ENCODE measurements at places on chromosomes 16 and 17.

- no peaks in the 10 kb centered on the region for H3K27me3 ChIP-seq
- no peak overlapping the region for H3K27ac ChIP-seq
- peaks cover 6% of the 10 kb centered on the region for H3K36me3 ChIP-seq
- DNase-seq, result peak; percentile 35
- H3K4me3 ChIP-seq, result no peak overlapping the region
These were observed 1.9 kb upstream of the DNASE1 start for GRCh38 chr16:3652373-3653195.

GRCh38 chr17:55124730-55125360 is 139.9 kb upstream of the HLF start:
- H3K27me3 ChIP-seq, result no peaks in the 10 kb centered on the region
- no peak overlapping the region for H3K4me3 ChIP-seq
- H3K36me3 ChIP-seq, result no peaks in the 10 kb centered on the region

- DNase-seq, result no peak
- peak overlapping the region; percentile 69 for H3K27ac ChIP-seq
- no peaks in the 10 kb centered on the region for H3K4me1 ChIP-seq
- H3K4me3 ChIP-seq, result no peak overlapping the region
- no peaks in the 10 kb centered on the region for H3K36me3 ChIP-seq
- H3K27me3 ChIP-seq, result no peaks in the 10 kb centered on the region
These were observed 35.2 kb downstream of the ZNF750 start for GRCh38 chr17:82804442-82805191.

DNA sequence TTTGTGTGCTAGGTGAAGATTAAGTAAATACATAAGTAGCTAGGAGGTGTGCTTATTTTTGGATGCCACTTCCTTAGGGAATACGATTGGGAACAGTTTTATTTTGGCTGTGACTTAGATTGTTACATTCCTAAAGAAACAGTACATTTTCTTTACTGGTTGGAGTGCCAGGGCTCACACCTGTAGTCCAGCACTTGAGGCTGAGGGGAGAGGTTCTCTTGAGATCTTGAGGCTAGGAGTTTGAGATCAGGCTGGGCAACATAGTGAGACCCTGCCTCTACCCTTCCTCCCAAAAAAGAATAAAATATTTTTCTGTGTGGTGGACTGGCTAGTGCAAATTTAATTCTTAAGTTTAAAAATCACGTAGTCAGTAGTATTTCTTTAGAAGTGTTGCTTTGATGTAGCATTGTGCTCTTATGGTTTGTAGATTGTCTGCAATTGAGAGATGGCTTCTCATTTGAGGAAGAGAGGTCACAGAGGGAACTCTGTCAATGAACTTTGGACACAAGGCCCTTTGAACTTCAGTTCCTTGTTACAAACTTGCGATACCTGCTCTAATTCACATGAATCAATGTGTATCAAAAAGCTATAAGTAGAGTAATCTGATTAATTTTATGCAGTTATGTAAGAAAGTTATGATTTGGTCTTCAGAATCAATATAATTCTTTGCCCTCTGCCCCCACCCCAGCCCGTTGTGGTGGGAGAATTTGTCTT is 7.1 kb downstream of the HAPSTR1 start:
- H3K36me3 ChIP-seq, result peaks cover 5% of the 10 kb centered on the region
- DNase-seq, result no peak
- H3K27ac ChIP-seq, result peak overlapping the region; percentile 74

- no peaks in the 10 kb centered on the region for H3K4me1 ChIP-seq
- H3K27me3 ChIP-seq, result no peaks in the 10 kb centered on the region
- no peak overlapping the region for H3K27ac ChIP-seq
- DNase-seq, result no peak
These were observed 147.0 kb downstream of the ABCA8 start for GRCh38 chr17:68807998-68808772.

Data from breast epithelium (tissue), 4 donors.